ENCODE measurements at places on chromosomes 16 and 17. TPM values are rescaled to one million over a fixed set of nuclear protein-coding genes. Genes with fewer than 3 reads are reported as not detected.

The EZH1 gene
- 15.2 TPM for total RNA-seq

The MAPT gene
- total RNA-seq: 2.2 TPM

The HS3ST3A1 gene
- 7.6 TPM for total RNA-seq

The TUBB3 gene
- total RNA-seq: 360 TPM

The TSPOAP1 gene
- 0.60 TPM for total RNA-seq

The PRAC1 gene
- not detected for total RNA-seq

- DNase-seq: no peak
Observed at GRCh38 chr16:67708368-67708771, 10.7 kb downstream of the GFOD2 start.

GRCh38 chr17:76529224-76530094, 8.1 kb downstream of the CYGB start:
- peak; percentile 54 for DNase-seq

DNA sequence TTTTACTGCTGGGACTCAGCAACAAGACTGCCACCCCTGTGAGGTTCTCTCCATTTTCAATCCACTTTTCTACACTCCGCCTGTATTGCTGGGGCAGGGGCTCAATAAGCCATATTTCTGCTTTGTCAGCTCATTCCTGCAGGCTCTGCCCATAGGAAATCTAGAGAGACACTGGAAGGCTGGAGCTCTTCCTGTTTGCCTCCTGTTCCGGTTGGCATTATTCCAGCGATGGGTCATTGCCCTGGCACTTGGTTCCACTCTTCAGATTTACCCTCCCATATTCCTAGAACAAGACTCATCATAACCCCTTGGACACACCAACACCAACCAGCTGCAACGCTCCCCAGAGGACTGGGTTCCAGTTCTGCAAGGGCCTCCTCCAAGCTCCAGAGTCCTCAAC, 210.4 kb downstream of the CA10 start:
- DNase-seq: no peak

- DNase-seq: no peak
Observed at GRCh38 chr16:5459863-5460262, 362.3 kb upstream of the EEF2KMT start.

- DNase-seq: no peak
Observed at GRCh38 chr16:79449067-79449769, 151.3 kb downstream of the MAF start.

GRCh38 chr17:83080579-83080857, 1.1 kb downstream of the METRNL start:
- DNase-seq: no peak

GRCh38 chr16:55256412-55257016, 67.5 kb upstream of the IRX6 start:
- DNase-seq: no peak

- DNase-seq: no peak
Observed at GRCh38 chr16:56649820-56650219, 1.9 kb upstream of the MT1B start.

DNA sequence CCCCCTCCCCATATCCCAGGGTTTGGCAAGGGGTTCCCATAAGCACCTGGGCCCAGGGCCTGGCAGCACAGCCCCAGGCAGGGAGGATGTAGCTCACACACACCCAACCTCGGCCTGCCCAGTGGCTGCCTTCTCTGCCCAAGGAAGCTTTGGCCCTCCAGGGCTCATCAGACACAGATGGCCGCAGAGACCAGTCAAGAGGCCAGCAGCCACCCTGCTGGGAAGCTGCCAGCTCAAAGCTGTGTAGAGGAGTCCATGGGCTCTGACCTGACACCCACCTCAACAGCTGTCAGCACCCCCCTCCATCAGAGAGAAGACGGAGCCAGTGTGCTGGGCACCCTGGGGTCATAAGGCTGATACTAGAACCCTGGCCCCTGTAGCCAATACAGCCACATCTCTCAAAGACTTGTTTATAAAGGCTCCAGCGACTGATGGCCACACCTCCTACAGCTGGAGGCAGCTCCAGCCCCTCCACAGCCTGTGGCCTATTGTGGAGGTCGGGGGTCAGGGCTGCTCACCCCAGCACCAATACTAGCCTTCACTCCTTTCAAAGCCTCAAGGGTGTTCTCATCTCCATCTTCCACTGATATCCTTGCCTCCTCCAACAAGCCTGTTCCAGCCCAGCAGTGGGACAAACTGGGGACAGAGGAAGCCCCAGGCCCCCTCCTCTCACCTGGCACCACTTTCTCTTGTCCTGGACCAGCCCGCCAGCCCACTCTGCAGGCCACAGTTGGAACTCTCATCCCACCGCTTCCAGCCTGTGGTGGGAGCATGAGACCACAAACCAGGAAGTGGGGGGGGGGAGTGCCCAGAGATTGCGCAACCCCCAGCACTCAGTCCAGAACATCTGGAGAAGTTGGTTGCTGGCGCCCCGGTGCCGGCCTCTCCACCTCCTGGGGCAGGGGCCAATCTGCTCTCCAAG, 2.2 kb upstream of the MPG start:
- peak; percentile 67 for DNase-seq

DNA sequence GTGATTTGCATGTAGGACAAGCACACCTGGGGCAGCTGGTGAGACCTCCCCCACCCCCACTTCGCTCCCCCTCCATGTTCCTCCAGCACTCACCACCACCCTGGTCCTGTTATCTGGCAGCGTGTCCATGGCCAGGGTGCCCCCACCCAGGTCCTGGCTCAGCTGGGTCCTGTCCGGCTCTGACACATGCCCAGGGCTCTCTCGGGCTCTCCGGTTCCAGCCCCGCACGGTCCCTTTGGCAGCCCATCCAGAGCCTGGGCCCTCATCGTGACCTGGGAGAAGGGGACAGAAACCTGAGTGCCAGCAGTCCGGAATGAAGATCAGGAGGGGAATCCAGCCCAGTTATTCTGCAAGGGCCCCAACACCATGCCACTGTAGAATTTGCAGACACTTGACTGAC, 11.9 kb downstream of the PLXDC1 start:
- DNase-seq: no peak
